Right lobe of liver (tissue), 6 donors: ENCODE measurements at places on chromosomes 1 and 21. TPM values are rescaled to one million over a fixed set of nuclear protein-coding genes. Genes with fewer than 3 reads are reported as not detected.

DNA sequence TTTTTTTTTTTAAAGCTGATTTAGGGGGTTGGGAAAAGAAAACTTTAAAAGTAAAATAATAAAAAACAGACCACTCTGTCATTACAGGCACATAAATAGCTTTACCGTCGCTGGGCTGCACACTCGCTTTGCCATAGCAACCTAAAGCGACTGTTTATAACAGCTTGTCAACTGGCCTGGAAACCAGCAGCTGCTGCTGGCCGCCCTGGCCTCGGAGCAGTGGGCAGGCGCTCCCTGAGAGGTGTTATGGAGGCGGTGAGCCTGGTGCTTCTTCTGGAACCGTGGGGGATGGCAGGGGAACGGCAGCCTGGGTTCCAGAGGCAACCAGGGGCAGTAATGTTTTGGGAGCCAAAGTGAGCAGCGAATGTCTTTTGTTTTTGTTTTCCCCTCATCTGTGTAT, 45.7 kb downstream of the ATP2B4 start:
- no peak for DNase-seq

Gene RHOC
- total RNA-seq = 61.8 TPM

Gene NEGR1
- total RNA-seq = 0.31 TPM

Gene GIPC2
- 6.4 TPM for total RNA-seq

Gene LAMB3
- 5.0 TPM for total RNA-seq

GRCh38 chr1:96971849-96972602, 250.4 kb downstream of the PTBP2 start:
- no peak for DNase-seq

Gene CFAP107
- total RNA-seq = not detected

GRCh38 chr1:234988536-234988935, 140.1 kb downstream of the TOMM20 start:
- no peak for DNase-seq

- no peak for DNase-seq
Observed at GRCh38 chr21:34022627-34023335, 50.6 kb upstream of the MRPS6 start.

GRCh38 chr1:200381256-200381984, 28.4 kb downstream of the ZNF281 start:
- DNase-seq = no peak

Gene DSTYK
- total RNA-seq = 2.8 TPM

DNA sequence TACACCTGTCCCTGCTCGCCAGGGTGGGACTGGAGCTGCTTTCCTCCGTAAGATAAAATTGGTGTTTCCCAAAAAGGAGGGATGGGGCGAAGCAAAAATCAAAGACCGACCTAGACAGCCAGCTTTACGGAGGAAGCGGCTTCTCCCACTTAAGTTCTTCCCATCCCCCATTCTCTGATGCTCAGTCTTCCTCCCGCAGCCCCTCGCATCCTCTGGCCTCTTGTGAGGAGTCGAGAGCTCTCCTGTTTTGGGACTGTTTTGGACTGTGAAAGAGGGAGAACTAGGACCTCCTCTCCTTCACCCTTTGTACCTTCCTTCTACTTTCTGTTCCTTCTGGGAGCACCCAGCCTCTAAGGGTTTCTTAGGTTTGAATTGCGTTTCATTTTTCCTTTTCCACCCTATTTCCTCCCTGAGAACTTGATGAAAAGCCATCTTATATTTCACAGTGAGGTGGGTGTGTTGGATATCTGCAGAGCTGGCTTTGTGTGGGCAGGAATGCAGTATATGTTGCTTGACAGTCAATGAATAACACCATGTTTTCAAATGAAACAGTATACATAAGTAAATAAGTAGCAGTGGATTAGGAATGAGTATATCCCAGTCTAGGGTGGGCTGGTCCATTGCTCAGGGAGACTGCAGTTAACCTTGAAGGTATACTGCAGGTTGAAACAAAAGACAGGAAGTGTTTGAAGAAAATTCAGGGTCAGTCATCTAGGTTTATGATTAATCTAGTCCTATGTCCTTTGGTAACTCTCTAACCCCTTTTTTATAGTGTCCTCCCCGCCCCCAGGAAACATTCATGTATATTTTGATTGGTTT, 848 bp downstream of the CTTNBP2NL start:
- DNase-seq = no peak

Gene KRTAP12-2
- total RNA-seq = not detected

DNA sequence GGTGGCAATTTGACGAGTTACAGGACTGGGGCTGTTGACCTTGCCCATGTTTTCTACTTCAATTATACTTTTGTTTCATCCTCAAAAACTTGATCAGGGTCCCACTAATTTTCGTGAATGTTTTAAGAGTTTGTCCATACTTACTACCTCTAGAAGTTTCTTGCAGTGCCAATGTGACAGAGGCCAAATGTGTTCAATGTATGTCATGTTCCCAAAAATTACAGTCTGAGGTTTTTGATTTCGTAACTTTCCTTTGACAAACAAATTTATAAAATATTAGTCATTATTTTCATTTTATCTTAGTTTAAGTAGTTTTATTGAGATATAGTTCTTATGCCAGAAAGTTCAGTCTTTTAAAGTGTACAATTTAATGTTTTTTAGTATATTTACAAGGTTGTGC, 15.3 kb downstream of the VPS13D start:
- no peak for DNase-seq

GRCh38 chr21:31865429-31865970, 7.3 kb upstream of the HUNK start:
- DNase-seq = no peak

- no peak for DNase-seq
Observed at GRCh38 chr1:154863315-154864174, 6.5 kb downstream of the KCNN3 start.

- no peak for DNase-seq
Observed at GRCh38 chr1:237814319-237814924, 76.3 kb downstream of the ZP4 start.

DNA sequence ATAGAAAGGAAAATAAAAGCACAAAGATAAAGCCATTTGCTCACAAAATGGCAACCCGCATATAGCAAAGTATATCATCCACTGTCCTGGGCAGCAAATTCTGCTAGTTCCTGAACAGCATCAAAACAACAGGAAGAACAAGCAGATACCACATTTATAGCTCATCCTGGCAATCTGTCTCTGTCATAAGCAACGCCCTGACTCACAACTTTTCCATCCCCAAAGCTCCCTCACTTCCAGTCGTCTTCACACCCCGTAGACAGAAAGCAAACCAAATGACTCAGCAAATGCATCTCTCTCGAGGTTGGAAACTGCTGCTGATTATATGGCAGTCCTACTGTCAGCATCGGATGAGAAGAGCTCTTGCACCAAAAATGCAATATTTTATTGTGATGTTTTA, 65.8 kb downstream of the AK5 start:
- DNase-seq = no peak

Gene FAM72D
- not detected for total RNA-seq

DNA sequence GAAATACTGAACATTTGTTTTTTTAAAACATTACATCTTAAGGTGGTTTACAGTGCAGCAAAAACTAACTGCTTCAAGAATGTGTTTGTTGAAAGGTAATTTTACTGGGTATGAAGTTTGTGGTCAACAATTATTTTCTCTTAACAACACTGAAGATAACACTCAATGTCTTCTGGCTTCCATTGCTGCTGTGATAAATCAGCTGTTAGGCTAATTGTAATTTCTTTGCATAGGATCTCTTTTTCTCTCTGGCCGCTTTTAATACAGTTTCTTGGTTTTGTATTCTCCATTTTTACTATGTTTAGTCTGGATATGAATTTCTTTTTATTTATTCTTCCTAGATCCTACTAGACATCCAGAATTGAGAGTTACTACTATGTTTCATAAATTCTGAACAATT, 44.9 kb downstream of the DOCK7 start:
- no peak for DNase-seq

Gene NEXN
- 1.6 TPM for total RNA-seq

- no peak for DNase-seq
Observed at GRCh38 chr1:111141245-111142220, 1.5 kb downstream of the CEPT1 start.

Gene SCNM1
- total RNA-seq = 8.0 TPM

Gene SIPA1L2
- total RNA-seq = 11.1 TPM

GRCh38 chr21:35940074-35940927, 120.0 kb downstream of the SETD4 start:
- no peak for DNase-seq

DNA sequence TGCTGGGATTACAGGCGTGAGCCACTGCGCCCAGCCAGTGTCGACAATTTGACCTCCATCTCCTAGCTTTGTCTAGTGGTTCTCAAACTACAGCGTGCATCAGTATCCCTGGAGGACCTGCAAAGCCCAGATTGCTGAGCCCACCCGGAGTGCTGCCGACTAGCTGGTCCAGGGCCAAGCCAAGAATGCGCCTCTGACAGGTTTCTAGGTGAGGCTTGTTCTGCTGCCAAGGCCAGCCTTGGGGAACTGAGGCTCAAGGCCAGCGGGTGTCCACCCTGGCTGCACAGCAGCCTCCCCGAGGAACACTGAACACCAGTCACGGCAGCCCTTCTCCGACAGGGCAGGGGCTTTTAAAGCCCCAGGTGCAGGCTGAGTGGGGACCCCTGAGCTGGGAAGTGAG, 9.8 kb upstream of the PTTG1IP start:
- peak; percentile 19 for DNase-seq

- no peak for DNase-seq
Observed at GRCh38 chr1:86860020-86860419, 53.9 kb downstream of the SELENOF start.

DNA sequence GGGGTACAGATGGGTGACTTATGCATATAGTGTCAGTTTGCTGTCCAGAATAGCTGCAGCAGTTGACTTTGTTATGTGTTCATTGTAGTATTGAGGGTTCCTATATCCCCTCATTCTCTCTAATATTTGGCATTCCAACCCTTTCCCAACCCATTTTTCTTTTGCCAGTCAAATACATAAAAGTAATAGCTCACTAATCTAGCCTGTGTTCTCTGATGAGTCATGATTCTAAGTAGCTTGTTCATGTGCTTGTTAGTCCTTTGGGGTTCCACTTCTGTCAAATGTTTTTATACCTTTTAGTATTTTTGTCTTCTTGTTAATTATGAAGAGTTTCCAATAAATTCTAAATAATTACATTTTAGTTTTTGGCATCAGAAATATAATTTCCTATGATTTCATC, 99.2 kb upstream of the MROH9 start:
- DNase-seq = no peak

DNA sequence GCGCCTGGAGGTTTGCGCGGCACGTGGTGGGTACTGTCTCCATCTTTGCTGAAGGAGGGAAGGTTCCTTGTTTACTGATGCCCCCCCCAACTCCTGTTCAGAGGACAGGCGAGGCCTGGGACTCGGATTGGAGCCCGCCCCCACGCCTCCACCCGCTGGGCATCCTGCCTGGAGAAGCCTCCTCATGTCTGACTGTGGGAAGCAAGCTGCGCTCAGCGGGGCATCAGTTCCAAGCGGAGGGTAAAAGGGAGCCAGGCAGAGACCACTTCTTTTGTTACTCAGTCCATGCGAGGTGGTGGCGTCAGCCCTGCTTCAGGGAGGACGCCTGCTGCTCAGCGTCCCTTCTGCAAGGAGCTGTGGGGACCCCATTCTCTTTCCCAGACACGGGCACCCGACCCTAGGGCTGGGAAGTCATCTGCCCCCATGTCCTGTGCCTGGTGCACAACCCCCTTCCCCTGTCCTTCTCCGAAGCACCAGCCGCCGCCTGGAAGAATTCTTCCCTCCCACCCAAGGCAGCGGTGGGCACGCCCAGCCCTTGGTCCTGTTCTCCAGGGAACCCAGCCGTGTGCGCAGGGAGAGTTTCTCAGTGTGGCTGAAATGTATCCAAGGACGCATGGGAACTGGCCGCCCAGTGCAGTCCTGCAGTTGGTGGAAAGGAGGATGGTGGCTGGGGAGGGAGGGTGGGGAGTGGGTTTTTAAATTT, 414.0 kb downstream of the CAMTA1 start:
- no peak for DNase-seq

Gene TRIM67
- total RNA-seq = not detected

DNA sequence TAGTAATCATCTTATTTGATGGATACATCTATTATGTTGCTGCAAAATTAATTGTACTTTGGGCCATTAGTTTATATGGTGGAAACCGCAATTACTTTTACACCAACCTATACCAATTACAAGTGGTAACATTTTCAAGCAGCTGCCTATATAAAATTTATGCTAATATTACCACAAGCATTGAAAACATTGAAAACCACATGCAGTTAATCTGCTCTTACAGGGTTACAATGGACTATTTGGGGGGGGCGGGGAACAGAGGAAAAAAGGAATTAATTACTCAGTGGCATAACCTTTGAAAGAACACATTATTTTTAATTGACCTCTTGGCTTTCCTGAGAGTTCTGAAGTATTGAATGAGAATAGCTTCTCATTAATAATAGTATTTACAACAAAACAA, 1793.2 kb downstream of the NCAM2 start:
- DNase-seq = no peak

DNA sequence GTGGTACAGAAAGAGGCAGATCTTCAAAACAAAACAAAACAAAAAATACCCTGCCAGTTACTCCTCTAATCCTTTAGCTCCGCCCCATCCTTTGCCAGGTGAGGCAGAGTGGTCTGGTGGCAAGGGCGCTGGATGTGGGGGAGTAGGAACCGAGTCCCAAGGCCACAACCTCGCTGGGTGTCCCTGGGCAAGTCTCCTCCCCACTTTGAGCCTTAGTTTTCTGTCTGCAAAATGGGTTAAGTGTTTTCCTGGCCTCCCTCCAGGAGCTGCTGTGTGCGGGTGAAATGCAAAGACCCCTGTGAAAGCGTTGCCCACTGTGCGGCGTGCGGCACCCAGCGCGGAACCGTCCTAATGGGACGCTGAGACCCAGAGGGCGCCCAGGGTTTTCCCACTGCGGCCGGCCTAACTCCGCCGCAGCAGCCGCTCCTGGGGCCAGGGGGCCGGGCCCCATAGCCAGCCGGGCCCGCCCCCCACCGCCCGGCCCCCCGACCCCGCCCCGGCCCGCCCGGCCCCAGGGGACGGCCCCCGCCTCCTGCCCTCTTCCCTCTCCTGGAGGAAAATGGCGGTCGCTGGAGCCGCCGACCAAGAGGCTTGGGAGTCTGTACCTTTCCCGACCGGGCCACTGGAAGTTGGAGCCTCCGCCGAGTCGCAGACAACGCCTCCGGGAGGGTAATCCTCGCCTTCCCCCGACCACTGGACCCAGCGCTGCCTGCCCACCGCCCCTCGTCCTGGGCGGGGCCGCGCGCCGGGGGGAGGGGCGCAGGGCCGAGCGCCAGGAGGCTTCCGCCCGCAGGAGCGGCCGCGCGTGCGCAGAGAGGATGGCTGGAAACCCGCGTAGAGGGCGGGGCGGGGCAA, at the start of the genes ERMAP and SVBP:
TSS of gene ERMAP (plus strand) at position 538 of the 855 bp plus-strand sequence. CDS start 13,327 bp downstream, outside the sequence.
TSS of gene SVBP (minus strand) at position 813 of the 855 bp plus-strand sequence. CDS start 853 bp downstream, outside the sequence.
- peak; percentile 96 for DNase-seq

Gene TTC24
- total RNA-seq = not detected

Gene RABIF
- 4.7 TPM for total RNA-seq

- DNase-seq = no peak
Observed at GRCh38 chr1:26411624-26412074, 1.0 kb downstream of the LIN28A start.

Gene MLLT11
- 0.43 TPM for total RNA-seq

DNA sequence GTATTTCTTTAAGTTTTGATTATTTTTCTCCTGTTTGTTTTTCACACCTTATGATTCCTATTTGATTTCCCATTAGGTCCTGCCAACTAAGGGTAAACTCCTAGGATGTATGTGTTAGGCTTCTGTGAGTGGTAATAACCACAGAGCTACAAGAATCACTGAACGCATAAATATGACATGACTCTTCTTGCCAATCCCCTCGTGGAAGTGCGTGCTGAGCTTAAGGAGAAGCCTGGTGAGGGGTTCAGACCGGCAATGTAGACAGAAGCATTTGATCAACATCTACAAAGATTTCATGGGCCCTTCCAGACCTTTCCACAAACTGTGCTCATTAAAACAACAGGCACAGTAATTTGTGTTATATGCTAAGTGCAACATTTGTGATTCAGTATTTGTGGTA, 273.8 kb upstream of the SNX7 start:
- DNase-seq = no peak
